ENCODE measurements at places on chromosomes 13 and 19.

DNA sequence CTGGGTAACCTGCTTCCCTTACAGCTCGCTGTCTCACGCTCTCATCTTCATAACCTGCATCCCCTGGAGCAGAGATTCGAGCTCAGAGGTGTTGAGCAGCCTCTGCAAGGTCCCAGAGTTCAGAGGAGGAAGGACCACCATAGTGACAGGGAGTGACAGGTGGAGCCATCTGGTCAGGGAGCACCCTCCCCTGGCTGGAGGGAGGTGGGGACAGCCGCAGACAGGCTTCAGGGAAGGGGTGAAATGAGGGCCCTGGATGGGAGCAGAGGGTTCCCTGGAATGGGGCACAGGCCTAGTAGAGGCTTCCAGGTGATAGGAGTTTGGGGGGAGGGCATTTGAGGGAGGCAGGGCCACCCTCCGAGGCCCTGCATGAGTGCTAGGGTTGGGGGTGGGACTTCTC lies 82.1 kb downstream of the ZNF429 start:
- no peak for DNase-seq

DNA sequence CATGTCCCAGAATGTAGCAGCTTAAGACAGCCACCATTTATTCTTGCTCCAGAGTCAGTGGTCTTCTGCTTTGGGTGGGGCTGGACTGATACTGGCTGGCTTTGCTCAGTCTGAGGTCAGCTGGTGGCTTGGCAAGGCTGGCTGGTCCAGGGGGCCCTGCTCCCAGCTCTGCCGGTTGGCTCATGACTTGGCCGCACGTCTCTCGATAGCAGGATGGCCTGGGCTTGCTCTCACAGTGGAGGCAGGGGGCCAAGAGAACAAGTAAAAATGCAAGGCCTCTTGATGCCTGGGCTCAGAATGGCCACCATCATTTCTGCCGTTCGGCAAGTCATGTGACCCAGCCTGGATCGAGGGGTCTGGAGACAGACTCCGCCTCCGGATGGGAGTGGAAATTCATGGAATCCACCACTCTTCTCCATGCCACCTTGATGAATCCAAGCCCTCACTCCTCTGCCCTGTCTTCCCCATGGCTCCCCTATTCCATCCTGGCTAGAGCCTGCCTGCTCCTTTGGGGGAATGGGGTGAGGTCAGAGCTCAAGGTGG lies 13.1 kb downstream of the ACTMAP start:
- DNase-seq, result no peak

DNA sequence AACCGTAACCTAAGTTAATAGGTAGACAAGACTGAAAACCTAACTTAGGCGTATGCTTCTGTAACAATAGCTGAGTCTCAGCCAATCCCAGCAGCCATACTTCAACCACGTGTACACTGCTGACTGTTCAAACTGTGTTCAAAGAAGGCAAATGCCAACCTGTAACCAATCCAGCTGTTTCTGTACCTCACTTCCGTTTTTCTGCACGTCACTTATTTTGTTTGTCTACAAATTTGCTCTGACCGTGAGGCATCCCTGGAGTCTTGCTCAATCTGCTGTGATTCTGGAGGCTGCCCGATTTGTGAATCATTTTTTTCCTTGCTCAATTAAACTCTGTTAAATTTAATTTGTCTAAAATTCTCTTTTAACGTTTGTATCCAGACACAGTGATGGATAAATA lies 59.2 kb downstream of the EDNRB start:
- no peak for DNase-seq

DNA sequence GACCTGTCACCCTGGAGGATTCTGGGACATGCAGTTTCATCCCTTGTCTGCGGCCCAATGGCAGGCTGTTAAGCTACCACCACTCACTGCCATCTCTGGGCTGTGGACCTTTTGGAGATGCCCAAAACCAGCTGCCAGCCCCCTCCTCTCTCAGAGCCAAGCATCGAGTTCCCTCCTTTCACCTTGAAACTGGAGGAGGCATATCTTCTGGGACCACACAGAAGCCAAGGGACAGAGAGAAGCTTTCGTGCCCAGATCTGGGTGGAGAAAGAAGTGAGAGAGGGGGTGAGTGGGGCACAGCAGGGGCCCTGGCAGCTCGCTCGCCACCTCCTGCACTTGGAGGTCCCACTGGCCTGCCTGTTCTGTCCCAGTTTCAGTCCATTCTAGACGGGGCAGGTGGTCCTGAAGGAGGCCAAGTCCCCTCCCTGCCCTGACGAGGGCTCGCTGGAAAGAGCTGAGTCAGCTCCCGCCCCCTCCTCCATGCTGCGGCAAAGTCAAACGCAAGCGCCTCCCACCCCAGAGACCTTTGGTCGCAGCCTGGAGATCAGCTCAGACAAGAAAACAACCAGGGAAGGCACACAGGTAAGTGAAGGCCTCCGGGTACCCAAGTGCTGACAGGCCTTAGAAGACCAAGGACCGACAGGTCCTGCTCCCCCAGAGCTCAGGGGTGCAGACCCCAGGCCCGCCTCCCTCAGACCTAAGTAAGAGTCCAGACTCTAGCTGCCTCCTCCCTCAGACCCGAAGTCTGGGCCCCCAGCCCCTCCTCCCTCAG lies 3.8 kb downstream of the BCAT2 start:
- no peak for DNase-seq

DNA sequence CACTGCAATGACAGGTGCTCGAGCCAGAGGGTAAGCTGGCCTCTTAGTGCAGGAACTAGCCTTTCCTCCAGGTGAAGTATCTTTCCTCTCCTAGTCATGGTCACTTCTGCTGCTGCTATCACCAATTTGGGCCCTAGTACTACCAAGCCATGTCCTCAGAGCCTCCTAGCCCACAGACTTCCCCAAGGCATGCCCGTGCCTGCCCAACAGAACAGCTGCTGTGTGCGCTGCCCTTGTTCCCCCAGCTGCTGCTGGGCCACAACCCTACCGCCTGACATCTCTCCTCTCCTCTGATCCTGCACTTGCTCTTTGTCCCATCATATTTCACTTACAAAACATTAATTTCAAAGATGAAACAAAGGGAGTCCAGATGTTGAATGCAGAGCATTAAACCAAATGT lies 168.5 kb upstream of the FREM2 start:
- no peak for DNase-seq

DNA sequence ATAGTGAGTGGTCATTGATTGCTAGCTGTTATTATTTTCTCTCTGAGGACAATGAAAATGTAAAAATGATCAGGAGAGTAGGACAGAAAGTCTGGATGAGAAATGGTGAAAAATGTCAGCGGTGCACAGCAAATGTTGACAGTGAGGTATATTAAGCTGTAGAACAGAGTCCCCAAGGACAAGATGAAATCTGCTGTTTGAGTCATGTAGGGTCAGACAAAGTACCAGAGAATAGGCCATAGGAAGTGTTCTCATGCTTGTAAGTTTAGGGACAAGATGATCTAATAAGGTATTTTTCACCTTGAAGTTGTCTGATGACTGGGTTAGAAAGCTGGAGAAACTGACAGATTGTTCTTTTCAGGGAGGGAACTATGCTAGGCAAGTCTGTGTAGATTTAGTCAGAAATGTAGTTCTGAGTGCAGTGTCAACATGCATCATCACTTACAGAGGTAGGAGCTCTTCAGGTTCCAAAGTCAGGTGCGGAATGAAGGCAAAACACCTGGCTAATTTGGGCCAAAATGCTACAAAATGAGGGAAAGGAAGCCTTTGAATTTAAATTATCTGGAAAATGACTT lies 369.3 kb downstream of the DLEU7 start:
- DNase-seq, result no peak

DNA sequence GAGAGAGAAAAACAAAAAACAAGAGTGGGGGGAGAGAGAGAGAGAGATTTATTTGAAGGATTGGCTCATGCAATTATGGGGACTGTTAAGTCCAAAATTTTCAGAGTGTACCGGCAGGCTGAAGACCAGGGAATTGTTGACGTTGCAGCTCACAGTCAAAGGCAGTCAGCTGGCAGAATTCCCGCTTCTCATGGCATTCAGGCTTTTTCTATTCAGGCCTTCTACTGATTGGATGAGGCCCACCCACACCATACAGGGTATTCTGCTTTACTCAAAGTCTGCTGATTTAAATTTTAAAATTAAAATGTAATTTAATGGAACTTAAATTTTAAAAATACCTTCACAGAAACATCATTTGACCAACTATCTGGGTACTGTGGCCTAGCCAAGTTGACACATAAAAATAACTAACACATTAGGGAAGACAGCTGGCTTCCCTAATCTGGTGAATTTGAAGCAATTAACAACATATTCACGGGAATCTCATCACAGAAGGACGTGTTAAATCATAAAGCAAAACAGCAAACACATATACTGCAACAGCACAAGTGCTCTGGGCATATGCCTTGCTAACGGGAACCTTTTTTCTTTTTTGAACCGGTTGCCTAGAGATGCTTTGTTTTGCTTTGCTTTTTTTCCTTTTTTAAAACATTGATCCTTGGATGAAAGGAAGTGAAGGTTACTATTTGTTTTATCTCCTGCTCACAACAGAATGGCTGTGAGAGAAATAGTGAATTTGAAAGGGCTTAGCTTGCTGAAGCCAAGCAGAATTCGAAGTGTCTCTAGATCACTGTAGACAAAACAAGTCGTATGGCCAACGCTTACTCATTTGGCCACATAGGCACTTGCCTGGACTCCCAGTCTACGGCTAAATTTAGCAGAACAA lies 505.1 kb downstream of the IRS2 start:
- DNase-seq, result no peak
